ENCODE measurements at places on chromosomes 3 and 15. TPM values are rescaled to one million over a fixed set of nuclear protein-coding genes. Genes with fewer than 3 reads are reported as not detected.

The NRG4 gene
- not detected for polyA plus RNA-seq

The TMOD3 gene
- 13.2 TPM for polyA plus RNA-seq

The GP9 gene
- polyA plus RNA-seq: not detected

The SAMMSON gene
- polyA plus RNA-seq: not detected

The CSPG4 gene
- 0.54 TPM for polyA plus RNA-seq

The KNSTRN gene
- 4.1 TPM for polyA plus RNA-seq

The FANCD2OS gene
- polyA plus RNA-seq: not detected

Data from small intestine (tissue), 16 donors.